ENCODE measurements at places on chromosomes 3 and 15. TPM values are rescaled to one million over a fixed set of nuclear protein-coding genes. Genes with fewer than 3 reads are reported as not detected.

DNA sequence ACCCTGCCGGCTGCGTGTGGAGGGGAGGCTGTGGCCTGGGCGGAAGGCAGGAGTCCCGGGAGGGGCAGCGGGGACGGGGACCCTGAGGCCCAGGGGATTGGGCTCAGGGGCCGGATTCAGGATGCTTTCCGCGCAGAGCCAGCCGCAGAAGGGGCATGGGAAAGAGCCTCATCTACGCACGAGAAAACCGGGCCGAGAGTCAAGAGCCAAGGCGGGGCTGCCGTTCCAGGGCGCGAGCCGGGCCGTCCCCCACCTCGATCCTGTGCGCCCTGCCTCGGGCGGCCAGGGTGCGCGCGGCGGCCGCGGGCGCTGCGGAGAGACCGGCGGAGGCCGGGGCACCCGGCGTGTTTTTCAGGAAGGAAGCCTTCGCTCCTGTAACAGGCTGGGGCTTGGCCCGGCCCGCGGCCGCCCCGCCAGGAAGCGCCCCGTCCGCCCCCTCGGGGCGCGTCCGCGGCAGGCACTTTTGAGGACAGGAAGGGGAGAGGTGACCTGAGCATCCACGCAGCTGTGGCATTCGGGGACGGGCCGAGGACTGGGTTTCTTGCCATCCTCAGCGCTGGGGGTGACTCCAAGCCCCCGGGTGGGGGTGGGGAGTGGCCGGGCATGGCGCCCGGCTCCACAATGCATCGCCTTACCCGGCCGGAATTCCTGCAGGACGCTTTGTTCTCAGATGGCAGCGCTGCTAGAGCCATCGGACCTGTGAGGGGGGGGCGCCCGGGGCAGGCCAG is 62.3 kb upstream of the GATA2 start:
- DNase-seq = no peak

Gene RBPMS2
- 1.9 TPM for total RNA-seq

DNA sequence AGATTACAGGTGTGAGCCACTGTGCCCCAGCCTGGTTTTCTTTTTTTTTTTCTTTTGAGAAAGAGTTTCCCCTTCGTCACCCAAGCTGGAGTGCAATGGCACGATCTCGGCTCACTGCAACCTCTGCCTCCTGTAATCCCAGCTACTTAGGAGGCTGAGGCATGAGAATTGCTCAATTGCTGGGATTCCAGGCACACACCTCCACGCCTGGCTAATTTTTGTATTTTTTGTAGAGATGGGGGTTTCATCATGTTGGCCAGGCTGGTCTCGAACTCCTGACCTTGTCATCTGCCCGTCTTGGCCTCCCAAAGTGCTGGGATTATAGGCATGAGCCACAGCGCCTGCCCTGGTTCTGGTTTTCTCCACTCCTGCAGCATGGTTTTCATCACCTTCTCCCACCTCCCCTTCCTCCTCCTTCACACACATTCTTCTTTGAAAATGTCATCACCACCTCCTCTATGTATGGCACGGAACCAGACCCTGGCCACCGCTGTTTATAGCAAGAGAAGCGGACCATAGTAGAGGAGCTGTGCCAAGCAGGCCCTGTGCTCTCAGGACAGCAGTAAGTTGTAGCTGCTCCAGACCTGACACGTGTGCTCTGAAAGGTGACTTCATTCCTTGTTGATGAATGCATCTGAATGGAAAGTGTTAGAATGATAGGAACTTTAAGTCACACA is 14.6 kb upstream of the AHSG start:
- DNase-seq = no peak

Gene LARP6
- 101 TPM for total RNA-seq

DNA sequence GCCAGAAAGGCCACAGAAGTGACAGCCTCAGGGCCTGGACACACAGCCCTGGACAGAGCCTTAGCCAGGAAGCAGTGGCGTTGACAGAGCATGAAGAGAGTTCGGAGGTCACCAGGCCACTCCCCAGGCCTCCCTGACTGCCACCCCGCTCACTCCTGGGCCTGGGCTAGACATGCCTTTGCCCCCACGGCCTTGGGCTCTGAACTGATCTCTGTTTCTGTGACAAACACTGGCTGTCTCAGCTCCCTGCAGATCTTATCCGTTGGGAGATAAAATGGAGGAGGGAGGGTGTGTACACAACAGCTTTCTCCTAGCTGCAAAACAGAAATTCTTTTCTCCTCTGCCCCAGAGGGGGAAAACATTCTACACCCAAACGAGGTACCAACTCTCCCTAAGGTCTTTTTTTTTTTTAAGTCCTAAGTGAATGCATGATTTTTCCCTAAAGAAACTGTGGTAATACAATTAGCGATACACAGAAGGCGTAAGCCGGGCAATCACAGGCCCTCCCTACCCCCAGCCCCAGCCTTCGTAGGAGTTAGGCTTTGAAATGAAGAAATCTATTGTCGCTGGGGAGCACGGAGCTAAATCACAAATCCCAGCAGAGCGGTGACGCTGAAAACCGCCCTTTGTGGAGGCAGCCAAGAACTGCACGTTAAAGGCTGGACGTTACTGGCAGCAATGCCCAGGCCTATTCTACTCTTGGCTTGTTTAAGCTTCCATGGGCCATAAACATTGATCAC is 45.0 kb downstream of the SRGAP3 start:
- DNase-seq = no peak

All from kidney epithelial cell (primary cell).